ENCODE measurements at places on chromosomes 13 and 19.
A peak's percentile ranks its signal among the peaks of the same experiment; 100 is the strongest.

GRCh38 chr19:34411216-34411615 is 7.0 kb downstream of the PDCD2L start:
- DNase-seq = no peak

DNA sequence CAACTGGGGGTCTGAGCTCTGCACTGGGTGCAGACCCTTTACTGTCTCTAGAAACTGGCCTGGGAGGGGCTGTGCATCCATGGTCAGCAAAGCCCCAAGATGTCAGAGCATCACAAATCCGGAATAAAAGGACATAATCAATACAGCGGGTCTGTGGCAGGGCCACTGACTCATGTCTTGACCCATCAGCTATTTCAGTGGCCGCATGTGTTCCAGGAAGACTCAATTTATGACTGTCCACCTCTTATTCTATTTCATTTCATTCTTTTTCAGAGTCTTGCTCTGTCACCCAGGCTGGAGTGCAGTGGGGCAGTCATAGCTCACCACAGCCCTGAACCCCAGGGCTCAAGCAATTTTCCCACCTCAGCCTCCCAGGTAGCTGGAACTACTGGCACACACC is 53.2 kb downstream of the PEX11G start:
- no peak for DNase-seq

DNA sequence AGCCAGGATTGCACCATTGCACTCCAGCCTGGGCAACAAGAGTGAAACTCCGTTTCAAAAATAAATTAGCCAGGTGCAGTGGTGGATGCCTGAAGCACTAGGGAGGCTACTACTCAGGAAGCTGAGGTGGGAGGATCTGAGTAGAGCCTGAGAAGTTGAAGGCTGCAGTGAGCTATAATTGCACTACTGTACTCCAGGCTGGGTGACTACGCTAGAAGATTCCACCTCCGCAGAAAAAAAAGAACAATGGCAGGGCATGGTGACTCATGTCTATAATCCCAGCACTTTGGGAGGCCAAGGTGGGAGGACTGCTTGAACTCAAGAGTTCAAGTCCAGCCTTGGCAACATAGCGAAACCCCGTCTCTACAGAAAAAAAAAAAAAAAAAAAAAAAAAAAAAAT is 20.5 kb downstream of the HAUS8 start:
- DNase-seq = no peak

DNA sequence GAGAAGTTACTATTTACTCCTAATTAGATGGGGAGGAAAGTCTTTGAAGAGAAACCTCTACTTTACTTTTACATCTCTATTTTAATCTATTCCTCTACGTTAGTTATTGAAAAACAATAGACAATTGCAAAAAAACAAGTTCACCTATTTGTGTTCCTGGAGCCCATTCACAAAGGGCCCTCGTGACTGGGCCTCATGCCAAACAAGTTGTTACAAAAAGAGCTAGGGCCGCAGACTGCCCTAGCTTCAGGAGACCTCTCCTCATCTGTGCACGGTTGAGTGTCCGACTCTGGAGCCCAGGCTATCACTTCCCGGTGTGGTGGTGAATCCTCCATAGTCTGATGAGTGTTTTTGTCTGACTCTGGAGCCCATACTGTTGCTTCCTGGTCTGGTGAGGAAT is 190.9 kb downstream of the ZNF486 start:
- DNase-seq = no peak

- no peak for DNase-seq
Observed at GRCh38 chr19:41563854-41564514, 12.0 kb upstream of the CEACAM21 start.

- DNase-seq = no peak
Observed at GRCh38 chr13:65926750-65927171, 1303.4 kb downstream of the PCDH9 start.

DNA sequence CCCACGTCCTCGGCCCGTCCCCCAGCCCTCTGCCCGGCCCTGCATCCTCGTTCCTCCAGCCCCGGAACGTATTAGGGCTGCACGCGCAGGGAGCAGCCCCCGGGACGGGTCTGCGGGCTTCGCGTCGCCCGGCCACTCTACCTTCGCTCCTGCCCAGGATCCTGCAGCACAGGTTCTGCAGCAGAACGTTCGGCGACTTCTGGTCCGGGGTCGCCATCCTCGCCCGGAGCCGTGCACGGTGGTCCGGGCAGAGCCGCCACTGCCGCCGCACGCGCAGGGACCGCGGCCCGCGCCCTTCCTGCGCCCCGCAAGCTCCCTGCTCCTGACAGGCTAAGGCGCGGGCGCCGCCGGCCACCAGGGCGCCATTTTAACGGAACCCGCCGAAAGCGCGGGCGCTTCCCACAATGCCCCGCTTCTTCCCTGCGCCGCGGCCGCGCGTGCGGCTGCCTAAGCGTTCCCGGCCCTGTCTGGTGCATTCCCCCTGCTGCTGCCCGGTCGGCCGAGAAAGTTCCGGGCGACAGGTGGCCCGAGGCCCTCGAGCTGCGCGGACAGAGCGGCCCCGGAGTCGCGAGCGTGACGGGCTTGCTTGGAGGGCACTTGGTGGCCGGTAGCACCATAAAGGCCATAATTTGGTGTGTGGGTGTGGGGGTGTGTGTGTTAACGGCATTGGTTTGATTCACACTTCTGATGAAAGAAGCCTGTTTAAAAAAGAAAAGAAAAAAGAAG is at the start of gene TUBGCP3:
TSS of gene TUBGCP3 (minus strand) at position 390 of the 726 bp plus-strand sequence. CDS start at position 217, 173 bp downstream.
- DNase-seq = peak; percentile 97

- no peak for DNase-seq
Observed at GRCh38 chr19:18291019-18291524, 9.7 kb upstream of the JUND start.

- no peak for DNase-seq
Observed at GRCh38 chr19:58209577-58209976, 19.1 kb upstream of the ZNF544 start.

DNA sequence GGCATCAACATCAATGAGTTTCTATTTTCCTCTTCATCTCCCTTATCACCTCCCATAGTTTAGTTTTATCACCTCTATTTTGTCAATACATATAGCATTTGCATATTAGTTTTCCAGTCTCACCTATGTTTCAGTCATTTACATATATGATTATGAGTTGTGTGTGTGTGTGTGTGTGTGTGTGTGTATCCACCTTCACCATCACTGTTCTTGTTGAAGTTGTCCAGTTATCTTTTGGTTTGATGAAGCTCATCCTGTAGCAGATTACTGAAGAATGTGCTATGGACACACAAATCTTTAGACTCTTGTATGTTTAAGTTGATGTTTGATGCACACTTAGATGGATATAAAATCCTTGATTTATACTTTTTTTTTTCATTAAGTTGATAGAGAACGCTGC is 40.5 kb downstream of the SPACA7 start:
- no peak for DNase-seq

DNA sequence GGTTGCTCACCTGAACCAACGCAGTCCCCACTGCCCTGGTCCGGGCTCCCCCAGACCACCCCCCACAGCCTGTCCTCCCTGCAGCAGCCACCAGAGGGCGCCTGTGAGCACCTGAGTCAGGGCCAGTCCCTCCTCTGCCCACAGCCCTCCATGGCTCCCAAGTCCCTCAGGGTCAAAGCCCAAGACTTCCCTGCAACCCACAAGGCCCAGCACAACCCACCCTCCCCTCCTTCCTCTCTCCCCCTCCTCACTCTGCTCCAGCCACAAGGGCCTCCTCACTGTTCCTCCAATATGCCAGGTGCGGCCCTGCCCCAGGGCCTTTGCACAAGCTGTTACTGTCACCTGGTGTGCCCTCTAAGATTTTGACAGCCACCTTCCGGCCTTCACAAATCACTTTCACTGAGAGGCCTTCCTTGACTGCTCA is 10.9 kb downstream of the GNA15 start:
- DNase-seq = no peak

GRCh38 chr19:48424694-48425219 is 21.0 kb upstream of the GRWD1 start:
- DNase-seq = peak; percentile 61

DNA sequence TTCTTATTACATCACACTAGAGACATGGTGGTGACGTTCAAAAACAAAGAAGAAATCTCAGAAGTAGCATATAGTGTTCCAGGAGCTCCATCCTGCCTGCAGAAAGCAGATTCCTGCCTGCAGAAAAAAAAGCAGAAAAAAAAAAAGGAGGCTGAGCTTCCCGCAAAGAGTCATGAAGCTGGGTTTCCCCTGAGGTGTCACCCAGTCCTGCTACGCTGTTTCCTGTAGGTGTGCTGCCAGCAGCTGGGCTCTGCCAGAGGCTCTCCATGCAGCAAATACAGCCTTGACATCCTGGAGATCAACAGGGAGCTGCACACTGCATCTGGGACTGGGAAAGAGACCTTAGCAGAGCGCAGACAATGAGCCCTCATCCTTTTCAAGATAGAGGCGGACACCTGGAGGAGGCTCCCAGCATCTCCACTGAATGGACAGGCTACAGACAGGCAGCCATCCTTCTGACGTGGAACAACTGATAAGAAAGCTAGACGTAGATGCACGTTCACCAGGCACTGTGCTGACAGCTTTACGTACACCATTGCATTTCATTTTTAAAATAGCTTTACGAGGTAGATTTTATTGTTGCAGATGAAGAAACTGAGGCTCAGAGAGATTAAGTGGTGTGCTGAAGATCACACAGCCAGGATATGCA is 350.9 kb downstream of the FOXO1 start:
- DNase-seq = no peak

GRCh38 chr19:35946203-35946602 is 10.0 kb downstream of the LRFN3 start:
- DNase-seq = no peak

GRCh38 chr13:27406178-27406939 is 18.1 kb upstream of the GTF3A start:
- peak; percentile 63 for DNase-seq

DNA sequence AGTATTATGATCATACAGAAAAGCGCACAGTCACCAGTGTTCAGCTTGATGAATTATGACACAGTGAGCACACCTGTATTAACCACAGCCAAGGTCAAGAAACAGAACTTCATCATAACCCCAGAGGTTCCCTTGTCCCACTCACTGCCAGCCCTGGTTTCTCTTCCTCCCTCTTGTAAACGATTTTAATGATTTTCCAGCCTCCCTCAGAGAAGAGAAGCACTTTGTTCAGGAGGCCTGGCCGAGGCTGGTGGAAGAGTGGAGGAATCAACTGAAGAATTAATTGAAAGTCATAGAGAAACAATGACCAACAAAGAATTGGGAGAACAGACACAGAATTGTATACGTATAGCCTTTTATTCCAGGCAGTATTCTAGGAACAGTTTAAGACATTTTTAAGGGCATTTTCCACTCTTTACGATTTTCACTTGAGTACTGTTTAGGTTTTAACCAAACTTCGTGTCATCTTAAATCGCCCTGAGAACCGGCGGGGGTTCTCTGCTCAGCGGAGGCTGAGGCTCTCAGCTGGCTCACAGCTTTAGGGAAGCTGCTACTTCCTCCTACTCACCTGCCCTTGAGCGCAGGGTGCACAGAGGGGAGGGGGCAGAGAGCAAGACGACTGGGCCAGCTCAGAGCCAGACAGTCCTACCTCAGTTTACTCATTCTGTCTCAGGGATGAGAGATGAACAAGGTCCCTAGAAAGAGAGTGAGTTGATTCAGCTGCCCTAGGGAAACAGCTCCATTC is 108.6 kb downstream of the AKAP11 start:
- no peak for DNase-seq

- no peak for DNase-seq
Observed at GRCh38 chr19:389255-389934, 19.6 kb downstream of the C2CD4C start.

DNA sequence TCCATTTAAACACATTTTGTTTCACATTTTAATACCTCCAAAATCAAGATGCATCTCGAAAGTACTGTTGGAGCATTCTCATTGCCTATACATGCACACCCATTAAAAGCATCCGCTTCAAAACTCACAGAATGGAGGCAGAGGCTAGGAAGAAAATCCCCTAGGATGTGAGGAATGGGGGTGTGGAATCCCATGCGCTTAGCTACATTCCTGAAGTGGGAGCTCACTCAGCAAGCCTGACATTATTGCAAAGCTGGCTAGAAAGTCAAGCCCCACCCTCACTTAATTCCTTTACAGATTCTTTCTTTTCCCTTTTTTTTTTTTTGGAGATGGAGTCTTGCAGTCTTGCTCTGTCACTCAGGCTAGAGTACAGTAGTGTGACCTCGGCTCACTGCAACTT is 4.6 kb upstream of the FAM32A start:
- DNase-seq = peak; percentile 90

DNA sequence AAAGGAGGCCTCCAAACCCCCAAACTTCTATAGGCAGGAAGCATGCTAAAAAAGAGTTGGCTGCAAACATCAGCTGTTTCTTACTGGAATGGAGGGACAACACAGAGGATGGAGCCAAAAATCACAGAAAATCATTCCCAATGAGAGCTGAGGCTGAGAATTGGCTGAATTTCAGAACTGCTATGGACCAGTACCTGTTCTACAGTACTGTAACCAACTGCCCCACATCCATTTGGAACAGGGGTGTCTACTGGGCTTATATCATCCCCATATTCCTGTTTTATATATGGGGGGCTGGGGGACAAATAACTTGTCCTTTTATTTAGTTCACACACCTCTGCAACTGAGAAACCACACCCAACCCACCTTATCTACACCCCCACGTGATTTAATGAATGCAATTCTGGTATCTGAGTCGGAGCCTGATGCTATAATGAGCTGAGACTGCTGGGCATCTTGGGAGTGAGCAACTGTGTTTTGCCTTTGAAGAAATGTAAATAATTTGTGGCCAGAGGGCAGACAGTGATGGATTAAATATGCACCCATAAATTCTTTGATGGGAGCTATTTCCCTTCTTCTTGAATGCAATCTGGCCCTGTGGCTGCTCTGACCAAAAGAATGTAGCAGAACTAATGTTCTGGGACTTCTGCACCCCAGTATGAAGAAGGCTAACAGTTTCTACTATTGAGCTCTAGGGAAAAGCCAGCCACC is 82.6 kb downstream of the TBC1D4 start:
- no peak for DNase-seq

DNA sequence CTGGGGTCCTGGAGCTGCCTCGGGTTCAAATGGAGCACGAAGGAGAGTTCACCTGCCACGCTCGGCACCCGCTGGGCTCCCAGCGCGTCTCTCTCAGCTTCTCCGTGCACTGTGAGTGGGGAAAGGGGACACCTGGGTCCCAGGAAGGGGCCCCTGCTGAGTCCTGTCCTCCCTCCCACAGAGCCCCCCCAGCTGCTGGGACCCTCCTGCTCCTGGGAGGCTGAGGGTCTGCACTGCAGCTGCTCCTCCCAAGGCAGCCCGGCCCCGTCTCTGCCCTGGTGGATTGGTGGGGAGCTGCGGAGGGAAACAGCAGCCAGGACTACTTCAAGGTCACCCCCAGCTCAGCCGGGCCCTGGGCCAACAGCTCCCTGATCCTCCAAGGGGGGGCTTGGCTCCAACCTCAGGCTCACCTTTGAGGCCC is 11.0 kb upstream of the SIGLEC11 start:
- DNase-seq = no peak

- no peak for DNase-seq
Observed at GRCh38 chr13:43731296-43731695, 55.5 kb downstream of the ENOX1 start.
